Endodermal cell (in vitro differentiated cells): ENCODE measurements at places on chromosomes 16 and 17. TPM values are rescaled to one million over a fixed set of nuclear protein-coding genes. Genes with fewer than 3 reads are reported as not detected.
A peak's percentile ranks its signal among the peaks of the same experiment; 100 is the strongest.

GRCh38 chr17:46090871-46091270 is 91.8 kb downstream of the STH start:
- H3K4me1 ChIP-seq, result no peaks in the 10 kb centered on the region
- H3K27ac ChIP-seq, result no peak overlapping the region
- H3K27me3 ChIP-seq, result no peaks in the 10 kb centered on the region
- H3K4me3 ChIP-seq, result no peak overlapping the region
- DNase-seq, result no peak

DNA sequence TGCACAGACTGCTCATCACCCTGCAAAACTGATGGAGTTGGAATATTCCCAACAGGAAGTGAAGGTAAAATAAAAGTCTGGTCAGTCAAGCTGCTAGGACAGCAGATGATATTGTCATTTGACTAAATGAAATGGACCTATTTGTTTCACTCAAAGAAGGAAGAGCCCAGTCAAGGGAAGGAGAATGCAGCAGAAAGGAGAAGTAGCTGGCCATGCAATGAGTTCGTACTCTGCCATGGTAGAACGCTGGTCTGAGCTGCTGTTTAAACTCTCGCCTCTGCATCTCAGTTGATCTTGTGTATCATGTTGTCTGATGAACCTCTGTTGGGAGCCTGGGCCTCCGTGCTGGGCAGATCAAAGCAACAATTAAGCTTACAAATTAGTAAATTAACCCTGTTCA is 15.6 kb upstream of the YPEL2 start:
- H3K27ac ChIP-seq, result no peak overlapping the region
- peaks cover under 1% of the 10 kb centered on the region for H3K4me1 ChIP-seq
- no peaks in the 10 kb centered on the region for H3K27me3 ChIP-seq
- H3K4me3 ChIP-seq, result no peak overlapping the region

DNA sequence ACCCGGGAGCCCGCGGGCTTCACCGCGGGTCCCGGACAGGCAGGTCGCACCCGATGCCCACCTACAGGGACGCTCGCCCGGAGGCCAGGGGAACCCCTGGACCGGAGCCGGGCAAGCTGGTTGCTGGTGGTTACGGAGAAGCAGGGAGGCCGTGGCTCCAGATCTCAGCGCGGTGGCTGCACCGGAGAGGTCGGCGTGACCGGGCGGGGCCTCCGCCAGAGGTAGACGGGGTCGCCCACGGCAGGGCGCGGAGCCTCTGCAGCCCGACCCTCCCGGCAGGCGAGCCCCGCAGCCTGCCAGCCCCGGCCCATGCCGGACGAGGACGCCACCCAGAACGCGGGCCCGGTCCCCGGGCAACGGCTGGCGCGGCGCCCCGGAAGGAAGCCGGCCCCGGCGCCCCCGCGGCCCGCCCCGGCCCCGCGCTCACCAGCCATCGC is 341 bp downstream of the PCYT2 start:
- peaks cover 72% of the 10 kb centered on the region for H3K36me3 ChIP-seq
- H3K4me1 ChIP-seq, result peaks cover 8% of the 10 kb centered on the region
- no peaks in the 10 kb centered on the region for H3K27me3 ChIP-seq
- DNase-seq, result peak; percentile 74

PGAP3 gene
- total RNA-seq, result 29.0 and 29.3 TPM in 2 replicates

GRCh38 chr16:78677181-78677731 is 577.8 kb downstream of the WWOX start:
- H3K36me3 ChIP-seq, result no peaks in the 10 kb centered on the region
- no peak overlapping the region for H3K4me3 ChIP-seq
- H3K27me3 ChIP-seq, result no peaks in the 10 kb centered on the region

- no peak overlapping the region for H3K4me3 ChIP-seq
- DNase-seq, result no peak
- H3K36me3 ChIP-seq, result peaks cover 11% of the 10 kb centered on the region
- no peaks in the 10 kb centered on the region for H3K27me3 ChIP-seq
- H3K27ac ChIP-seq, result no peak overlapping the region
These were observed 121.4 kb downstream of the ZNF778 start for GRCh38 chr16:89338863-89339262.

C16orf96 gene
- 1.0 to 1.6 TPM (median 1.6 TPM) in 3 replicates for total RNA-seq

TRIM72 gene
- 0.05 to 0.15 TPM (median 0.08 TPM) in 3 replicates for total RNA-seq
